ENCODE measurements at places on chromosomes 16 and 17. TPM values are rescaled to one million over a fixed set of nuclear protein-coding genes. Genes with fewer than 3 reads are reported as not detected.

GRCh38 chr17:78357672-78358537, 2.0 kb downstream of the SOCS3 start:
- peak overlapping the region; percentile 98 for H3K27ac ChIP-seq
- peaks cover 22% of the 10 kb centered on the region for H3K36me3 ChIP-seq
- H3K4me1 ChIP-seq: peaks cover 56% of the 10 kb centered on the region
- DNase-seq: no peak
- H3K4me3 ChIP-seq: peak overlapping the region; percentile 93
- H3K27me3 ChIP-seq: peaks cover 30% of the 10 kb centered on the region

DNA sequence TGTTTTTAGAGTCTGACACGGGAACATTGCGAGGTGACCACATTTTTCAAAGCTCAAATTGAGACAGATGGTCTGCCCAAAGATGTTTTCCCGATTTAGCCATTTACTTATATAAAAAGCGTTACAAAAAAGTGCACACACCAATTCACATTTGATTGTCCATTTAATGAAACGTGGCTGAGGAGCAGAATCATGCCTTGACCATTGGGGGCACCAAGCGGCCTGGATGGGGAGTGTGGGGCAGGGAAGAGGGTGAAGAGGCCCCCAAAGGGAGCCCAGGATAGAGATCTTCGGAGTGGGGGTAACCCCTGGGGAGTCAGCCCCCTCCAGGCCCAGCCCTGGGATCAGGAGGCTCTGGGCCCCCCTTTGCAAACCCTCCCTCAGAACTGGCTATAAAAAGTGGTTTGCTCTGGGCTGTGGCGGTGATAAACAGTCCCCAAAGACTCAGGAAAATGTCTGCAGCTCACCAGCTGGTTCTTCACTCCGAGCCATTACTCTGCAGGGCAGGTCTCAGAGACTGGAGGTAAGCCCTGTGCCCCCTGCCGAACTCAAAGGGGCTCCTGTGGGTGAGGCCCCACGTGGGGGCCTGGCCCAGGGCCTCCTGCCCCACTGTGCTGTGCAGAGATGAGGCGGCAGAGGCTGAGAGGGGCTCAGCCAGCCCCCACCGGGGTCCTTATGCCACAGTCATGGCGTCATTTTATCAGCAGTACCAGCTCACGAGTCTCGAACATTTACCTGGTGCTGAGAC, 105.9 kb upstream of the SEC14L1 start:
- H3K4me3 ChIP-seq: no peak overlapping the region
- peaks cover 10% of the 10 kb centered on the region for H3K36me3 ChIP-seq
- no peaks in the 10 kb centered on the region for H3K4me1 ChIP-seq
- H3K27ac ChIP-seq: no peak overlapping the region
- DNase-seq: no peak
- H3K27me3 ChIP-seq: peaks cover 47% of the 10 kb centered on the region

DNA sequence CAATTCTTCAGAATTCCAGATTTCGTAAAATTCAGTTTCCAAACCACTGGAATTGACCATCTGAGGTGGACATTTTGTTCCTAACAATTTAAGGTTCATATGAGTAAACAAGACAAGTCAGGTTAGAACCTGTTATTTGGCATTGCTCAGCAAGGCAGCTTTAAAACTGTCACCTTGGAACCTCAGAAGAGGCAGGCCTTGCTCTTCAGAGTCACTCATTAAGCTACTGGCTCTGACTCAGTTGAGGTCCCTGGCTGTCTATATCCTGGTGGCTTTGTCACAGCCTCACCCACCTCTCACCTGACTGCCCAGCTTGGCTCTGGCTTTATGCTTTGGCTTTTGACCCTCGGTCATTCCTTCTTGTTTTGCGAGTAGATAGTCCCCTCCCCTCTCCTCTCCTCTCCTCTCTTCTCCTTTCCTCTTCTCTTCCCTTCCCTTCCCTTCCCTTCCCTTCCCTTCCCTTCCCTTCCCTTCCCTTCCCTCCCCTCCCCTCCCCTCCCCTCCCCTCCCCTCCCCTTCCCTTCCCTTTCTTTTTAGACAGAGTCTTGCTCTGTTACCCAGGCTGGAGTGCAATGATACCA, 238.4 kb downstream of the SHISA9 start:
- no peaks in the 10 kb centered on the region for H3K4me1 ChIP-seq
- H3K4me3 ChIP-seq: no peak overlapping the region
- no peaks in the 10 kb centered on the region for H3K27me3 ChIP-seq
- H3K36me3 ChIP-seq: no peaks in the 10 kb centered on the region
- DNase-seq: no peak

DNA sequence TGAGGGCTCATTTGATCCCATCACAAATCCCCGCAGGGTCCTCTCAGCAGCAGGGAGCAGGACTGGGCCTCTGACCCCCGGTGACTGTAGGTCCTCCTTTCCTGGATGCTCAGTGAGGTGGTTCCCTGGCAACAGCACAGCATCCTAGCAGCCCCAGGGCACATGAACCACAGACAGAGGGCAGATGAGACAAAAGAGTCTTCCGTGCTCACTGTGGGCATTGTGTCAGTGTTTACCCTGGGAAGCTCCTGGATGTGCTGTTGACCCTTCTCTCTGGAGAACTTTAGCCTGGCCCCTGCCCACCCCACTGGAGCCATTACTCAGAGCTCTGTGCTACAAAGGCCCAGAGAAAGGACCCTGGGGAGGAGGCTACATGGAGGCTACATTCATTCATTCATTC, 21.7 kb upstream of the TMEM220 start:
- no peak for DNase-seq
- H3K36me3 ChIP-seq: no peaks in the 10 kb centered on the region
- no peak overlapping the region for H3K27ac ChIP-seq
- H3K4me3 ChIP-seq: no peak overlapping the region
- H3K4me1 ChIP-seq: no peaks in the 10 kb centered on the region

DNA sequence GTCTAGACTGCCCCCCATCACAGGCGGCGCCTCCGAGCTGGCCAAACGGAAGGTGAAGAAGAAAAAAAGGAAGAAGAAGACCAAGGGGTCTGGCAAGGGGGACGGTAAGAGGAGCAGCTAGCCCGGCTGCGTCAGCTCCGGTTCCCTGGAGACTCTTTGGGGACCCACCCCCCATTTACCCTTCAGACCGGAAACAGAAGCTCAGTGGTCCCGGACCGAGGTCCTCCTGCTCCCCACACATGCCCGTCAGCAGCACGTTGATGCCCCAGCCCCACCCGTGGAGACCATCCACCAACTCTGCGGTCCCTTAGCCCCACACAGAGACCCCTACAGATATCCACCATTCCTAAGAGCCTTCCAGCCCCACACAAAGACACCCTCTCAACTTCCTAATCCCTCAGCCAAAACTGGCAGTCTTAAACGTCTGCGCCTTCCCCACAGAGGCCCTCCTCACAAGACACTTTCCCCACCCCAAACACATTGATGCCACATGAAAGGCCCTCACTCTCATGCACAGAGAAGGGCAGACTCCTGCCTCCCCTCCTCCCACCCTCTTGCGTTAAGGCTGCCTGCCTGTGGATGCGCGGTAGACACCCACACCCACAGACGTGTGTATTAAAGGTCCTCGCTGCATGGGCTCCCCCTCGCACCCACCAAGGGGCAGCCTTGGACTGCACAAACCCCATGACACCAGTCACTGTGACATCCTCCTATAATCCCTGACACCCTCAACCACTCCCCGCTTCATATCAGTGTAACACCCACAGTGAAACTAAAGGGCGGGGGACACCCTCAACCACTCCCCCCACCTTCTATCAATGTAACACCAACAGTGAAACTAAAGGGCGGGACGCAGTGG, 58.2 kb upstream of the RPH3AL start:
- H3K27ac ChIP-seq: peak overlapping the region; percentile 93
- H3K4me3 ChIP-seq: peak overlapping the region; percentile 95
- peaks cover 6% of the 10 kb centered on the region for H3K27me3 ChIP-seq
- peak; percentile 13 for DNase-seq
- peaks cover 8% of the 10 kb centered on the region for H3K36me3 ChIP-seq

GRCh38 chr17:64503821-64504768, 2.0 kb downstream of the DDX5 start:
- DNase-seq: no peak
- peaks cover 31% of the 10 kb centered on the region for H3K27me3 ChIP-seq
- peaks cover 70% of the 10 kb centered on the region for H3K36me3 ChIP-seq

The NKD1 gene
- under 0.01 TPM for total RNA-seq

GRCh38 chr17:1110862-1111598, 68.8 kb downstream of the ABR start:
- peak; percentile 81 for DNase-seq
- peaks cover 53% of the 10 kb centered on the region for H3K4me1 ChIP-seq
- H3K36me3 ChIP-seq: no peaks in the 10 kb centered on the region

- no peaks in the 10 kb centered on the region for H3K27me3 ChIP-seq
- H3K36me3 ChIP-seq: peaks cover 9% of the 10 kb centered on the region
- no peak for DNase-seq
- no peak overlapping the region for H3K4me3 ChIP-seq
These were observed 41.1 kb upstream of the GSE1 start for GRCh38 chr16:85571813-85572619.

DNA sequence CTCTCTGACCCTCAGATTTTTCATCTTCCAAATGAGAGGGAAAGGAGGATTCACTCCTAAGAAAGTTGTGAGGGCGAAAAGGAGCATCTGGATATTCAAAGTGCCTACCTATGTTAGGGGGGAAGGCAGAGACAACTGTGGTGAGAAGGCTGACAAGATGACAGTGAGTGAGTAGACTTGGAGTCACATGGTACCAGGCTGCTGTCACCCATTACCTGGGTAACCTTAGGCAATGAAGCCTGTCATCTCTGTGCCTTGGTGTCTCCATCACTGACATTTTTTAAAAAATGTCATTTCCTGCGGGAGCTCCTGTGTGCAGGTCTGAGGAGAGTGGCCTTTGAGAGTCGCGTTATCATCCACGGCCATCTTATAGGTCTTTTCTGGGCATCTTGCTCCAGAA, 124.0 kb downstream of the MAF start:
- no peaks in the 10 kb centered on the region for H3K4me1 ChIP-seq
- no peaks in the 10 kb centered on the region for H3K27me3 ChIP-seq
- H3K4me3 ChIP-seq: no peak overlapping the region
- H3K27ac ChIP-seq: no peak overlapping the region

GRCh38 chr17:65537845-65538674, 23.4 kb downstream of the AXIN2 start:
- H3K4me1 ChIP-seq: 0 out of 2 replicates have a peak, but pooled peaks cover 6% of the 10 kb centered on the region
- H3K36me3 ChIP-seq: no peaks in the 10 kb centered on the region
- H3K4me3 ChIP-seq: no peak overlapping the region
- H3K27me3 ChIP-seq: peaks cover 2% of the 10 kb centered on the region
- no peak for DNase-seq

DNA sequence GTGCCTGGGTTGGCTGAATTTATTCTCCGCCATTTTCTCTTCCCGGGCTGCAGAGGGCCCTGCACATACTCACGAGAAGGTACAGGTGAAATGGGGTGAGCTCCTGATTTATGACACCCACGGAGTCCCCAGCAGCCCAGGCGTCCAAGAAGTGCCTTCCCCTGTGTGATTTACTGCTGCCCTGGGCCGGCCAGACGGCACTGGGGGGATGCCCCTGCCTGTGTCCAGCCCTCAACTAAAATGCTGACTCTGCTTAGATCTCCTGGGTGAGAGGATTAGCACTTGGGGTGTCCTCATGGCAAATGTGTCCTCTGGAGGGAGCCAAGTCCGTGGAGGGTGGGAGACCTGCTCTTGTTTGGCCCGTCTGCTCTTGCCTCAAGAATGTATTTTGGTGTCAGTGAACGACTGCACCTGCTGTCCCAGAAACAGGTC, 132.4 kb downstream of the MAF start:
- no peak overlapping the region for H3K4me3 ChIP-seq
- H3K27ac ChIP-seq: no peak overlapping the region
- peaks cover 2% of the 10 kb centered on the region for H3K27me3 ChIP-seq
- DNase-seq: no peak

DNA sequence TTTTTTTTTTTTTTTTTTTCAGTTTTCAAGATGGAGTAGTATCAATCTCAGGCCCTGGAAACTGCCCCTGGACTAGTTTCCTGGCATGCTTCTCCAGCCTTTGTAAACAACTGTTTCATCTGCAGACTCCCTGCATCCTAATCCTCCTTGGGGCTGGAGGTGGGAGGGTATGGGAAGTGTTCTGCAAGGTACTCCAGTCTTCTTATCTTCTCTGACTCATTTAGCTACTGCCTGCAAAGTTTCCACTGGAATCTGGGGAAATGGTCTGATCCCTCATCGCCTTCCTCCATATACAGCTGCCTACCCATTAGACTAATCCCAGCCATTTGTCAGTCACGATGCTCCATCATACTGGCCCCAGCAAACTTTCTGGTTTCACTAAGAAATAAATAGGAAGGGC, 21.5 kb downstream of the COPZ2 start:
- no peak overlapping the region for H3K4me3 ChIP-seq
- H3K27me3 ChIP-seq: peaks cover 8% of the 10 kb centered on the region
- peaks cover 17% of the 10 kb centered on the region for H3K4me1 ChIP-seq
- H3K36me3 ChIP-seq: no peaks in the 10 kb centered on the region

The B4GALNT2 gene
- total RNA-seq: not detected

- H3K27ac ChIP-seq: no peak overlapping the region
- H3K27me3 ChIP-seq: peaks cover 5% of the 10 kb centered on the region
- peaks cover 10% of the 10 kb centered on the region for H3K4me1 ChIP-seq
- no peak for DNase-seq
- no peak overlapping the region for H3K4me3 ChIP-seq
These were observed 4.4 kb downstream of the KIAA0753 start for GRCh38 chr17:6636105-6636504.

DNA sequence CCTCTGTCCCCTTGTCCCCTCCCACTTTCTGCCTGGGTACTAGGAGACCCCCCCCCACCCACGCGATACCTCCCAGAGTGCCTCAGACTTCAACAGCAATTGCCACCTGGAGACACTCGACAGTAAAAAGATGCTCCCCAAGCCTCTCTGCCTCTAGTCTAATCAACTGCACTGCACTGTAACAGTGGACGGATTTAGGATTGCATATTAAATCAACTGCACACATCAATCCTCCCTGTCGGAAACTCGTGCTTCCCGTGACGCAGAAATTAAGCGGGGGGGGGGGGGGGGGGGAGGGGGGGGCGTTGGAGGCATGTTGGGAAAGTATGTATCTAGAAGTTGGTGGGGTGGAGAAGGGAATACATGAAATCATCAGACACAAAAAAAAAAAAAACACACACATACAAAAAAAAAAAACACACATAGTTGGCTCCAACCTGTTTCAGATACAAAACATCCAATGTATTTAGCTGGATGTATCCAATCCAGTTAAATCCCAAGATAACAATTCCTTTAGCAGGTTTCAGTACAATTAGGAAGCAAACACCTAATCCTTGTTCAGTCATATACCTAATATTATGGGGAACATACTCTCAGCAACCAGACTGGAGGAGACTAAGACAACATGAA, 29.7 kb downstream of the FAM222B start:
- peaks cover 33% of the 10 kb centered on the region for H3K4me1 ChIP-seq
- H3K27me3 ChIP-seq: no peaks in the 10 kb centered on the region
- peak overlapping the region; percentile 91 for H3K4me3 ChIP-seq
- peak; percentile 37 for DNase-seq

GRCh38 chr17:1673041-1673785, 11.5 kb downstream of the PRPF8 start:
- peaks cover 55% of the 10 kb centered on the region for H3K36me3 ChIP-seq
- no peak for DNase-seq
- H3K27ac ChIP-seq: no peak overlapping the region
- H3K4me3 ChIP-seq: no peak overlapping the region
- peaks cover 30% of the 10 kb centered on the region for H3K4me1 ChIP-seq

All from HFFc6 (cell line).